Skin of body (tissue), 3 donors: ENCODE measurements at places on chromosomes 11 and 22. TPM values are rescaled to one million over a fixed set of nuclear protein-coding genes. Genes with fewer than 3 reads are reported as not detected.

DNA sequence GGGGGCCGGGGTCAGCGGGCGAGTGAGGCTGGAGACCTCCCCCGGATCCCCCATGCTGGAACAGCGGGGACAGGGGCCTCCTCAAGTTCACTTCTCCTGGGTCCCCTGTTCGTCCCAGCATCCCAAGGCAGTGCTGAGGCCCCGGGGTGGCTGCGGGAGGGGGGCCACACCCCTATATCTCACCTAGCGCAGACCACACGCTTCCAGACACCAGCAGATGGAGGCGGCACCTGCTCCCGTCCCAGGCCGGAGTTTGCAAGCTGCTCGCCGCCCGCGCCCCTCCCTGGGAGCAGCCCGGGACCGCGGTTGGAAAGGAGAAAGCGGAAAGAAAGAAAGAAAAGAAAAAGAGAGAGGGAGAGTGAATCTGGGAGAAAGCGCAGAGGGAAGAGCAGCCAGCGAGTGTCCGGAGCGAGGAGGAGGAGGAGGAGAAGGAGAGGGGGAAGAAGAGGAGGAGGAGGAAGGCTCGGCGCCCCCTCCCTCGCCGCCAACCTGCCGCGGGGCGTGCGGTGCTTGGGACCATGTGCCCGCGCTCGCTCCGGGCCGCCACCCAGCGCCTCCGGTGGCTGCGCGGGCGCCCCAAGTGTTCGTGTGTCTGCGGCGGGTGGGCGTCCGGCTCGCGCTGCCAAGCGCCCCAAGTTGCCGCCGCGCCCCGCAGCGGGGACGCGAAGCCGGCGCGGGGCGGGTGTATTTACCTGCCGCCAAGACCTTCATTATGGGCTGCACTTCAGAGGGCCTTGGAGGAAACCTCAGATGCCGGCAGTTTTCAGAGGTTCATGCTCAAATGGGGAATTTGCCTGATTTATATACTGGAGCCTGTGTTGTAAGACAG is at the start of gene LIF:
TSS of gene LIF (minus strand) at position 775 of the 829 bp plus-strand sequence. CDS start at position 711, 64 bp downstream.
- no peak for DNase-seq

- no peak for DNase-seq
Observed at GRCh38 chr22:45846952-45847351, 130.0 kb downstream of the WNT7B start.

DNA sequence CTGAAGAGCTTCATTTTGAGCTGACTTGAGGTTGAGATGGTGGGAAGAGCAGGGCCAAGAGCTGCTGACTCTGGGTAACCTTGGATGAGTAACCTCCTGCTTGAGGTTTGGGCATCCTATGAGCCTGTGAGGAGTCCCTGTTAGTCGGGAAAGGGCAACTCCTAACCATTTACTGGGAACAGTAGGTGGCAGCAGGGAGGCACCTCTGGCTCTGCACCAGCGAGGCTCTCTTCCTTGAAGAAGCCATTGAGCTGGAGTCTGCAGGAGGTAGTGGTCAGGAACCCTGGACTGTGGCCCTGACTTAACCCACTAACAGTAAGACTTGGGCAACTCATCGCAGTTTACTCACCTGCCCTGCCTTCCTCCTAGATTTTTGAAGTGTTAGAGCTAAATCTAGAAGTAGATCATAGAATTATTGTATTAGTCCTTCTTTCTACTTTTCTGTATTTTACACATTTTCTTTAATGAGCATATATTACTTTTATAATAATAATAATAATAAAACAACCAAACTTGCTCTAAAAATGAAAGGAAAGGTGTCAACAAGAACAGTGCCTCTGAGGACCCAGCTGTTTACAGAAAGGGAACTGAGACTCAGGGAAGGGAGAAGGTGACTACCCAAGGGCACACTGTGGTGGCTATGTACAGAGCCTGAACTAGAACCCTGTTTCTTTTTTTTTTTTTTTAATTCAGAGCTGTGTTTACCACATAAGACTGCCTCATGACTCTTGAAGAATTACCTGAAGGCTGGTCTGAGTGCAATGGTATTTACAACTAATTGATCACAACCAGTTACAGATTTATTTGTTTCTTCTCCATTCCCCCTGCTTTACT is 47.5 kb downstream of the MEI1 start:
- peak; percentile 35 for DNase-seq

MISFA gene
- 2.6 TPM for total RNA-seq

- DNase-seq: no peak
Observed at GRCh38 chr11:128182844-128183243, 404.5 kb downstream of the ETS1 start.

GRCh38 chr11:92826603-92827002 is 142.8 kb upstream of the MTNR1B start:
- no peak for DNase-seq

- DNase-seq: no peak
Observed at GRCh38 chr11:2143477-2143798, 4.2 kb upstream of the IGF2 start.

C22orf15 gene
- 0.30 TPM for total RNA-seq

GRCh38 chr22:23841292-23841691 is 2.5 kb upstream of the DERL3 start:
- no peak for DNase-seq

POU2AF1 gene
- total RNA-seq: 0.10 TPM

ADAMTS8 gene
- 1.8 TPM for total RNA-seq

DNA sequence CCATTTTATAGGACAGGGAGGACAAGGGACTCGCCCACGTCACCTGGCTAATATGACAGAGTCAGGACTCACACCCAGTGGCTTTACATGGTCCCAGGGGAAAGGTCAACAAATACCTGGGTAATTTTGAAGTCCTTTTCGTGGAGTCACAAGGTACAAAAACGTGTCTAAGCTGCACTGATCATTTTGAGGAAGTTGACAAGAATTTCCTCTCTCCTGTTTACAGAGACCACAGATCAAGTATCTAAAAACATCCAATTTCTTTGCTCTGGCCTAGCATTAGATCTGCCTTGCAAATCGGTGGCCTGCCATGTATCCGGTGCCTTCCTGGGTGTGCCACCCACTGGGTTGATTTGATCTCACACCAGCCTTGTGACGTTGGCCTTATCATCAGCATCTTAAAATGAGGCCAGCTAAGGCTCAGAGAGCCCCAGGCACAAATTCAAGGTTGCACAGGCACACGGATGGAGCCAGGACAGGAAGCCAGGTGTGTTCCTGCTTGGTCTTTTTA is 17.6 kb downstream of the GDPD5 start:
- no peak for DNase-seq

GRCh38 chr11:100670140-100670539 is 16.9 kb upstream of the ARHGAP42 start:
- DNase-seq: no peak
